ENCODE measurements at places on chromosomes 1 and 21.
A peak's percentile ranks its signal among the peaks of the same experiment; 100 is the strongest.

DNA sequence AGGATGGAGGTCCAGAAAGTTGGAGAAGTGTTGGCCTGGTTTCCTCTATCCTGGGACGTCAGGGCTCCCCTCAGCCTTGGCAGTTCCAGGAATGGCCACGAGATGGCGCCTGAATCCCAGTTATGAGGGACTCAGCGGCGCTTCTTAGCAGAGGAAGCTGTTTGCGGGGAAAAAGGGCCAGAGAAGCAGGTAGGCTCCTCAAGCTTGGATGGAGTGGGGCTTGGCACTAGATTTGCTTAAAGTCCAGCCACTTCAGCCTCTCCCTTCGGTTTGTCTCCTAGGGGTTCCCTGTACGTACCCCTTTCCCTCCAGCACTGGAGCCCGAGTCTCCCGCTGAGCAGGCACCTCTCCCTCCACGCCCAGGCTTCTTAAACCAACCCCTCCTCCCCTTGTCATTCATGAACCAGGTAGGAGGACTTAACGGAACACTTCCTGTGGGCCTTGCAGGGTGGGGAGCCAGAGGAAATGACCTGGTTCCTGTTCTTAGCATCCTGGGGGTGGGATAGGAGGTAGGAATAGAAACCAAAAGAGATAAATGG is 32.0 kb upstream of the TENT5B start:
- peak; percentile 62 for DNase-seq

- DNase-seq: no peak
These were observed 42.0 kb downstream of the LRRN2 start for GRCh38 chr1:204643503-204643902.

- no peak for DNase-seq
These were observed 25.5 kb downstream of the CDC14A start for GRCh38 chr1:100377590-100378361.

DNA sequence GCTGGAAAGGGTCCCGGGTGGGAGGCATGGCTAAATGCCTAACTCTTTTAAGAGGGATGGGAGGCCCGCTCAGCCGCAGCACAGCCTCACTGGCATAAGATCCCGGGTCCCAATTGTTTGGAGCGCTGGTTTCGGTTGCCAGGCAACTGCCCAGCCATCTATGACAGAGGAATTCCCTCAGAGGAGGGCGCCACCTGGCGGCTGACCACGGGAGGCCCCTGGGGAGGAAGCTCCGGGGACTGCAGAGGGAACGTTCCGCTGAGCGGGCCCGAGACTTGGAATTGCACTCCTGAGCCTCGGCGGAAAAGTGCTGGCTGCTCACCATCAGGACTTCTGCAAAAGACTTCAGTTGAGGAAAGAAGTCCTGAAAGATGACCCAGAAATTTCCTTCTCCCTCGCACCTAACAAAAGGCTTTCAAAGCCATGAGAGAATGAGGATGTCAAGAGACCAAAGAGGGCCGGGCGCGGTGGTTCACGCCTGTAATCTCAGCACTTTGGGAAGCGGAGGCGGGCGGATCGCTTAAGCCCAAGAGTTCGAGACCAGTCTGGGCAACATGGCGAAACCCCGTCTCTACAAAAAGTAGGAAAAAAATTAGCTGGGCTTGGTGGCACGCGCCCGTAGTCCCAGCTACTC is 1.1 kb upstream of the ELAPOR1 start:
- peak; percentile 79 for DNase-seq

DNA sequence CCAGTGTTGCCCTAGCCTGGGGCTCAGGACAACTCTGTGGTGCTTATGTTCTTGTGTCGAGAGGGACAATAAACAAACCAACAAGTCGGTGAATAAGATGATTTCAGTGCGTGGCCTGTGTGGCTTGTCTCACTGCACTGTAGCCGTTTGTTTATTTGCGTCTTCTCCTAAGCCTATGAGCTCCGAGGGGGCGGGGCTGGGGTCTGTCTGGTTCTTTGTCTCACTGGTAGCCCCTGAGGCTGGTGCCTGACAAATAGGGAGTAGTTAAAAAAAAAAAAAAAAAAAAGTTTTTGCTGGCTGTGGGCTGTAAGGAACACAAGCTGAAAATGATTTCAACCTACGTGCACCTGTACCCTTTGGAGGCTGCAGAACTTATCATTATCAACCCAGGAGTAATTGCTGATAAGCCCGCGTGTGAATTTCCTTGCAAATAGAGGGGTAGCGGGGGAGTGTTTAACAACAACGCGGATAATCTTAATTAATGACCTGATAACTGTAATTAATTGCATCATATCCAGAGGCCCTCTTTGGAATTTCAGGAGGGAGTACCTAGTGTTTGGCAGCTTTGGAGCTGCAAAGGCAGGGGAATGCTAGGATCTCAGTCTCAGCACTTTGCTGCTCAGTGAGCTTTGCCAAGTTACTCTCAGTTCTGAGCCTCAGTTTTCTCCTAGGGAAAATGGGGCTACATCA is 925 bp upstream of the ARHGEF10L start:
- DNase-seq: no peak

- no peak for DNase-seq
These were observed 11.4 kb upstream of the MNDA start for GRCh38 chr1:158819461-158820443.

- DNase-seq: no peak
These were observed 42.6 kb downstream of the DNM3 start for GRCh38 chr1:171883849-171884248.

GRCh38 chr1:215471463-215471862 is 95.6 kb upstream of the KCTD3 start:
- DNase-seq: no peak

DNA sequence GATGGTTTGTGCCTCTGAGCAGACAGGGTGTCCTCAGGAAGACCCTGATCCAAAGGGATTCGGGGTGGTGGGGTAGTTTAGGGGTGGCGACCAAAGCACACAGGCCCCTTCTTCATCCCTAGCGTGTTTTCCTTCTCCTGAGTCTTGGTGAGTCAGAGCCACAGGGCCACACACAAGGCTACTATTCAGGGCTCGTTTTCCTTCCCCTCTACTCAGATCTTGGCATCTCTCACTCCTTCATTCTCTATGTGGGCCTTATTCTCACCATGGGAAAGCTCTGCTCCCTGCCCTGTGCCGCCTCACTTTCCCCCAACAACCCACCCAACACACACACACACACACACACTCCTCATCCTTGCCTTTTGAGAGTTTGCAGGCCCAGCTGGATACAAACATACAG is 43.6 kb upstream of the WNT2B start:
- DNase-seq: no peak

DNA sequence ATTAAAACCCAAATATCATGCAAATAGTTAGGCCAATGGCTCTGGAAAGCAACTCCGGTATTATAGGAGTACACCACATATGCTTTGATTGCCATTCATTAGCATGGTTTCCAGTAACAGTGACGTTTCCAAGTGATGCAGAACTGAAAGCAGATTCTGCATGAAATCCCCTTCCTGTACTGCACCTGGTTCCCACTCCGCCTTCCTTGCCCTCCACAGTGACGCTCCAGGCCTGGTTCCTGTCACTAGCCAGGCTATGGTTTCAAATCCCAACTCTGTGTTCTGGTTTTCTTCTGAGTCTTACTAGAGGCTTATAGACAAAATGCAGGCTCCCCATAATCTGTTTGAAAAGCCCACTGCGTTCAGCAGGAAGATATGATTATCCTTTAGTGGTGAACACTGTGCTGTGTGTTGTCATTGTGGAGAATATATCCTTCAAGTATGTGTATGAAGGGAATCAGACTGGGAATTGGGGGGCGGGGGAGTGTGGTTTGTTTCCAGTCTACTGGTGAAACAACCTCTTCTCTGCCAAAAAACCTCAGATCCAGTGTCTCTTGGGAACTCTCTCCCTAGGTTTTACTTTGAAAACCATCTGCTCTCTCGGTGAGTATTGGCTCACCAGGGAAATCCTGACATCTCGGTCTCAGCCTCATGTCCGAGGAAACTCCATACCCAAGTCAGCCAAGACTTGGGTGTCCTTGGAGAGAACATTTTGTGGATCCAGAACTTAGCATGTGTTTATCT is 78.7 kb downstream of the TYW3 start:
- no peak for DNase-seq

- peak; percentile 89 for DNase-seq
These were observed 66.1 kb downstream of the ADARB1 start for GRCh38 chr21:45140346-45140940.

DNA sequence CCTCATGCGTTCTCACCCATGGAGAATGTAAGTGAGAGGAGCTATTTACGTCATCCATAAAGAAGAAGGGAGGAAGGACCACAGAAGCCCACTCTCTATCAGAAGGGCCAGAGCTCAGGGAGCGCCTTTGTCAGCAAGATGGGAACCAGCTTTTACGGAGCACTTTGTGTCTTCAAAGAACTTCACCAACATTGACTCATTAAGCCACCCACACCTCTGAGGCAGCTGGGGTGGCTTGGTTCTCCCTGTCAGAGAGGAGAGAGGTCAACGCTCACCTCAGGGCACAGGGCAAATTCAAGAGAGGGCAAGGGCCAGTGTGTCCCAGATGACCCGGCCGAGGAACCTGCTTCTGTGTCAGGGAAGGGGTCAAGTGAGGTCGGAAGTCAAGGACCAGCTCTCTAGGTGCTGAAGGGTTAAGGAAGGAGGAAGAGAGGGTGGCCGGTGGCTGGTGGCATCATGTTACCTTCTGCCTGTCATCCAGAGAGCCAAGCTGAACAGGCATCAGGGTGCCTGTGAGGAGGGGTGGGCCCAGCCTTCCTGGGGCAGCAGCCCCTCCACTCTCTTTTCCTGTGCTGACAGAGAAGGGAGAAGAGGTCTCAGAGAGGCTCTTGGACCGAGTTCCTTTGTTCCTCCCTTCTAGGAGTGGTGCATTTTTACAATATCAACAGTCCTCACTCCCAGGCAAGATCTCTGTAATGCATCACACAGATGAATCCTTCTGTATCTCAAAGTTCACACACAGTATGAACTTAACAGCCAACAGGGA is 109.0 kb downstream of the ETS2 start:
- no peak for DNase-seq

GRCh38 chr1:93739472-93739871 is 57.8 kb upstream of the BCAR3 start:
- DNase-seq: no peak

DNA sequence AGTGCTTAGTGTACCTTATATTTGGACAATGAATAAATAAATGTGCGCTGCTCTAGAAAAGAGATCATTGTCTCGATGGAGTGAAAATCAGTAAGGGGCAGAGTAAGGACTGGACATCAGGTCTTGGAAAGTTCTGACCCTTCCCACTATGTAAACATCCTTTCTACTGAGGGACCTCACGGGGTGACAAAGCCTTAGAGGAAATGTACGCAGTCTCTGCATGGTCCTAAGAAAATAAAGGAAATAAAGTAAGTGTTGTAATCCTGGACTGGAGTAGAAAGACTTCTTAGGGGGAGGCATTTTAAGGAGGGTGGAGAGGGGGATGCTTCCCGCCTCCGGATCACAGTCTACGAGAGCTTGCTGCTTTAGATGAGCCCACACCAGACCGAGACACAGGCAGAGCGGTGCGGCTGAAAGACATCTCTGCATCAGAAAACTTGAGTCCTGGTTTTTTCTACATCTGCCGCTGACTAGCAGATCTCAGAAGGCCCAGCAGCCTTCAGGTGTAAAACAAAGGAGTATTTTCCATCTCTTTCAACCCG is 22.3 kb upstream of the GPR137B start:
- DNase-seq: no peak

DNA sequence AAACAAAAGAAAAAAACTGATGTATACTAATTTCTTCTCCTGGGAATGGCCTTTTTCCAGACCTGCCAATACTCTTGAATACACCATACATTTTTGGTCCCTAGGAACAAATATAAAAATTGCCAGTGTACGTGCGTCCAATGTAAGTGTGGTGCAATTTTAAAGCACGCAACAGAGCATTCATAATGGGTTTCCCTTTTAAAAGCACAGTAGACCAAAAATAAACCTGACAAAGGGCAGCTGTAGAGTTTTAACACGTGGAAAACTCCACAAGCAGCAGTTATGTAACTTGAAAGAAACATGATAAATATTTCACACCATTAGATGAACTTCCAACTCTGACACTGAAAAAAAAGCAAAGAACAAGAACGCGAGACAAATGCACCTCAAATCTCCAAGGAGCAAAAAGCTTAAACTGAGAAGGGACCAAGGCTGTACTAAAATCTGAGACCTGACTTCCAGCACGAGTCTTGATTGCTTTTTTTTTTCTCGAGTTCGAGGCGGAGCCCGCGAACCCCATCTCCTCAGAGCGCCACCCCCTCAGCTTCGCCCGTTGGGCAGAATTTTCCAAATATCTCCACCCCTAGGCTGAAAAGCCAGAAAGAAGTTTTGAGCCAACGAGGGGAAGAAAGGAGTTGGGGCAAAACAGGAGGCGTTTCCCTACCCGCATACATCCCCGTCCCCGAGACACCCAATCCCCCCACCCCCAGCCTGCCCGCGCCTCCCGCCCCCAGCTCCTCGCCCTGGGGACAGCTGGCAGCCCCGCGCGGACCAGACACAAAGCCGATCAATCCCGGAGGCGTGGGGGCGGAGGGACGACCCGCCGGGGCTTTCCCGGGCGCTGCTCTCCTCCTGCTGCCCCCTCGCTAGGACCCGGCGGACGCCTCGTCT is at the start of gene JAM2:
Gene JAM2, plus strand, starts transcription at position 599 of the 891 bp plus-strand sequence. CDS start 564 bp downstream, outside the sequence.
- no peak for DNase-seq

DNA sequence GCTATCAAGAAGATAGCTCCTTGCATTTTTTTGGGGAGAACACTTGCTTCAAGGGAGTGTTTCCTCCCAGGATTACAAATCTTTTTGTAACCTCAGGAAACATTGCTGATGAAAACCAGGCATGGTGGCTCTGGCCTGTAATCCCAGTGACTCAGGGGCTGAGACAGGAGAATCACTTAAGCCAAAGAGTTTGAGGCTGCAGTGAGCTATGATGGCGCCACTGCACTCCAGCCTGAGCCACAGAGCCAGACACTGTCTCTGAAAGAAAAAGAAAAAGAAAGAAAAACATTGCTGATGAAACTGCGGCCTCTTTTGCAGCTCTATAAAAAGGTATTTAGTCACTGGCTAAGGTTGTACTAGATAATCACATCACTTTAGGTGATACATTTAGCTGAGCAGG is 7.3 kb downstream of the RNU1-2 start:
- peak; percentile 52 for DNase-seq

GRCh38 chr1:205371871-205372660 is 15.3 kb upstream of the KLHDC8A start:
- DNase-seq: no peak

DNA sequence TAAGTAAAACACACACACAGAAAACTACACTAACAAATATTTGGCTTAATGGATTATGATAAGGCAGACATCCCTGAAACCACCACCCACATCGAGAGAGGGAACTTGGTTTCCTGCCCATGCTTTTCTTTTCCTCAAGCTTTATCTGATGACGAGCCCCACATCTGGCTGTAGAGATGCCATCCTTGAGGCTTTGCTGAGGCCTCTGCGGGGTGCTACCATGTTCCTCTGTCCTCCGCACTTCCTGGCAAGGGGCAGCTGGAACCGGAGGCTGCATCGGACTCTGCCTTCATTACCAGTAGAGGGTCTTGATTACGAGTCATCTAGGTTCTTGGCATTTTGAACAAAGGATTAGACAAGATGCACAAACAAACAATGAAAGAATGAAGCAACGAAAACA is 21.7 kb upstream of the C1orf174 start:
- no peak for DNase-seq

Data from fibroblast of the conjunctiva (primary cell).